ENCODE measurements at places on chromosomes 7 and 10. TPM values are rescaled to one million over a fixed set of nuclear protein-coding genes. Genes with fewer than 3 reads are reported as not detected.

- no peak for DNase-seq
These were observed 90.3 kb downstream of the FAM13C start for GRCh38 chr10:59272061-59272460.

- no peak for DNase-seq
These were observed 34.5 kb downstream of the VIM start for GRCh38 chr10:17262502-17262901.

DNA sequence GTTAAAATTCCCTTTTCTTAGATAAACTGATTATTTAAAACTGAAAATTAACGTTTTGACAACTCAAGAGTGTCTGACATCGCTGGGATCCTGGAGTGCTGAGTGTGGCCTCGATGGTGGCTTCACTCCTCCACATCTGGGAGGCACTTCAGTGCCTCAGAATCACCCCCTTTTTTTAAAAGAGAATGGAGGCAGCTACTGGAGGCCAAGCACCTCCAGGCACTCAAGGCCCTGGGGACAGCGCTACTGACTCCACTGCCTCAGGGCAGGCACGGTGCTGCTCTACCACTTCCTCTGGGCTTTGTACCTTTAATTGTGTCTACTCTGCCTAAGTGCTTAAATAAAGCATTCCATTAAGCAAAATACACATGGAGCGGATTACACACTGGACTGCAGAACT lies 27.2 kb upstream of the NCAPG2 start:
- DNase-seq = no peak

GRCh38 chr7:133688483-133689239 lies 435.8 kb downstream of the EXOC4 start:
- DNase-seq = no peak

Gene SERPINE1
- polyA plus RNA-seq = 0.86 TPM

Gene IKZF5
- polyA plus RNA-seq = 16.4 TPM

Gene ITIH5
- 29.0 TPM for polyA plus RNA-seq

Gene ABCB1
- polyA plus RNA-seq = 20.3 TPM

DNA sequence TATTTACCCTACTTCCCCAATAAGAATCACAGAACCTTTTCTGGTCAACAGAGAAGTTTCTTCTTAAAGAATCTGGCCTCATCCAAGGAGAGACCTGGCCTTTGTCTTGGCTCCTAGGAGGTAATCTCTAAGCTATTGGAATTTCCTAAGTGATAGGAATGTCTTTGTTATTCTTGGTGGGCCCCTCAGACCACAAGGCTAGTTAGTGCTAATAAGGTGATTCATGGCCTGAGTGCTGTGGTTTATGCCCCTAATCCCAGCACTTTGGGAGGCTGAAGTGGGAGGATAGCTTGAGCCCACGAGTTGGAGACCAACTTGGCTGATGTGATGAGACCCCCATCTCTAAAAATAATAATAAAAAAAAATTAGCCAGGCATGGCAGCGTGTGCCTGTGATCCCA lies 60.0 kb upstream of the CYP2C18 start:
- DNase-seq = no peak

GRCh38 chr10:3887885-3888476 lies 103.0 kb upstream of the KLF6 start:
- no peak for DNase-seq

DNA sequence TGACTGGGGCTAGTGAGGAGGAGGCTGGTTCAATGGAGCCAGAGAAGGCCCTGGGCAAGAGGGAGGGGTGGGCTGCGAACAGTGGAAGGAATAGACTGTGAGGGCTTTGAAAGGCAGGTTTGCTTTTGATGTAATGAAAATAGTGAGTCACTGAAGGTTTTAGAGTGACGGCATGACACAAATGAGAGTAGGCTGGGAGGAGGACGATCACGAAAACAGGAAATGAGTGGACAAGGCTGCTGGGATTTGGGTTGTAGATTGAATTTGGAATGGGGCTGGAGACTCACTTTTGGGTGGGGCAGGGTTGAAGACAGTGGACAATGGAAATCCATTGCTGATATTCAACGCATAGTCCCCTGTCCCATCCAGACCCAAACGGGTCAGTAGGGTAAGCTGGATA lies 139.6 kb downstream of the CDH23 start:
- DNase-seq = no peak

GRCh38 chr7:146096994-146097393 lies 19.6 kb upstream of the CNTNAP2 start:
- DNase-seq = no peak

- no peak for DNase-seq
These were observed 127.2 kb upstream of the MGMT start for GRCh38 chr10:129339841-129340240.

GRCh38 chr7:110529175-110529574 lies 561.8 kb upstream of the LRRN3 start:
- DNase-seq = no peak

GRCh38 chr10:19941206-19941880 lies 125.1 kb downstream of the PLXDC2 start:
- no peak for DNase-seq

Gene C7orf33
- polyA plus RNA-seq = not detected

DNA sequence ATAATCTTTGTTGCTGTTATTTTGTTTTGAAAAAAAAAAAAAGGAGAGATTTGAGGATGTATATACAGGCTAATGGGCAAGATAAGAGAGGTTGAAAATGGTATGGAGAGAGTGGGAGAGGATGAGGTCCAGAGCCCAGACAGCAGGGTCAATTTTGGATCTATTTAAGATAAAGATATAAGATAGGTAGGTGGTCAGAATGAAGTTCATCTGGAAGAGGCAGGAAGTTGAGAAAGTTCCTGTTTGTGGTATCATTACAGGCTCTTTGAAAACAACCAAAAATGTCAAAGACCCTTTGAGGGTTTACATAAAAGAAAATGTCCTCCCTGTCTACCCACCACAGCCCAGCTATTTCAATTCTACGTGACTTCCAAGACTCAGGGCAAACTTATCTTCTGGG lies 7.5 kb downstream of the CEP41 start:
- DNase-seq = no peak

Gene CAV2
- 23.4 TPM for polyA plus RNA-seq

DNA sequence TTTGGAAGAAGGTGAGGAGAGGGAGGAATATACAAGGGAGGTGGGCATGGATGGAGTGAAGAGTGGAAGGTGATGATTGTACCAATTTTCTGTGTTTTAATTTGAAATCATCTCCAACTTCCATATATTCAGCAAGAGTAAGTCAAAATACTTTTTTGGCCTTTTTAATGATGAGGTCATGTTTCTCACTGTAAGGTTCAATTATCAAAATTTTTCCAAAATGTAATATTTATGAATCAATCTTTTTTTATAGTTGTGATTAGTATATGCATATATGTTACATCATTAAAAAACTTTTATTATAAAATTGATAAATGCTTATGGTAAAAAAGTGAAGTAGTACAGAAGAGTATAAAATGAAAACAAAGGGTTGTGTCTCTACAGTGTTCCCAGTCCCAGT lies 40.7 kb downstream of the PRKAR2B start:
- no peak for DNase-seq

Gene ELOVL3
- polyA plus RNA-seq = 2.1 TPM

Gene LIPJ
- polyA plus RNA-seq = 0.23 TPM

DNA sequence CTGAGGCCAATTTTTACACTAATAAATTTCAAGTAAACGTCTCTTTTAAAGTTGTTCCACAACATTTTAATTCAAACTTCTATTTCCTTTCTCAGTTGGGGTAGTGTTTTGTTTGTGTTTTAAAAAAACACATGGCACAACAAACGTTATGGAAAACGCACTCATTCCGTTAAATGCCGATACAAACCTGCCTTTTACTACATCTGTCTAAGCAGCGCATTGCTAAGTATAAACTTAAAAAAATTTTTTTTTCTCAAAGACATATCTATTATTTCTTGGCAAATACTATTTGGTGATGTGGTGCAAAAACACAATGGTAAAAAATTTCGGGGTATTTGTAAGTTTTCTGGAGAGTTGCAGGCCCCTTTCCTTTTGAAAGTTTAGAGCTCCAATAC lies 1.4 kb downstream of the SKIDA1 start:
- no peak for DNase-seq

DNA sequence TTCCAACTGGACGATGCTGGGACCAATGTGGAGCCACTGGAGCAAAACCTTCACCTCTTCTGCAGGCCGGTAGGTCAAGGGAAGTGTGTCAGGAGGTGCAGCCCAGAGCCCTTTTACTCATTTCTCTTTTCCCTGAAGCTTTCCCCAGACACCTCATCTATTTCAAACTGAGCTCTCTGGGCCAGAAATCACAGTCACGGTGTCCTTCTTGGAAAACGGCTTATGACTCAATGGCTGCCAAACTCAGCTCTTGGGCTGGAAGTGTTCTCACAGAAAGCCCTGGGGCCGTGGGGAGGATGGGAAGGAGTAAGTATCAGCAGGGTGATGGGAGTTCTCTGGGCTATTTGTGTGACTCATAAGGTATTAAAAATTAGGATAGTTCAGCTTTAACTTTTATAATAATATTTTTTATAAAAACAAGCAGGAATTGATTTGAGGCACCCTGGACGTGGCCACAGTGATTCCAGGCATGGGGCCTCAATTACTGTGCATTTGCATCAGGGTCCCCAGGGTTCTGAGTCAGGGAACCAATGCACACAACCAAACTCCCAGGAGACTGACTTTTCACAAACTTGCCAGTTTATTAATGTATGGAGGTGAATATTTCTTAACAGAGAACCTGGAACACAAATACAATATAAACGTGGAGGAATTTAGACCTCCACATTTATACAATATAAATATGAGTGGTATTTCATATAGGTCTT lies 187.4 kb upstream of the TMEM72 start:
- no peak for DNase-seq

- no peak for DNase-seq
These were observed 31.8 kb downstream of the NUDT1 start for GRCh38 chr7:2273866-2274265.

GRCh38 chr10:120494313-120494710 lies 37.3 kb downstream of the PLPP4 start:
- no peak for DNase-seq

Data from renal pelvis (tissue), 12 donors.